ENCODE measurements at places on chromosomes 5 and 9.

- DNase-seq: no peak
Measured at GRCh38 chr5:169944922-169945680, 35.2 kb downstream of the INSYN2B start.

- no peak for DNase-seq
Measured at GRCh38 chr5:69489246-69489645, 3.3 kb upstream of the OCLN start.

GRCh38 chr5:79924936-79925893, 65.8 kb downstream of the MTX3 start:
- no peak for DNase-seq

- DNase-seq: peak; percentile 91
Measured at GRCh38 chr5:134503088-134503936, 22.2 kb upstream of the JADE2 start.

DNA sequence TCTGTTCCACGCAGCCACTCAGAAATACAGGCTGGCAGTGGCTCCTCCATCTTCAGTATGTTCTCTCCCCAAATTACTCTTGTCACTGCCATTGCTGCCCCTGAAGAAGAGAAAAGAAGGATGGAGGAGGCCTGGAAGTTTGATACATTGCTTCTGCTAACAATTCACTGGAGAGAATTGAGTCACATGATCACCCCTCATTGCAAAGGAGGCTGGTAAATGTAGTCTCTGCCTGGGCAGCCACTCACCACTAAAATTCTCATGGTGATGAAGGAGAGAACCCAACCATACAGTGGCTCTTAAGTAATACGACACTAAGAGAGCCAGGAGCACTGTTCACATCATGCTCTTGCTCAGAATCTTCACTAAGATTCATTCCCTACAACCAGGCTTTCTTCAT, 112.0 kb downstream of the DOCK8 start:
- no peak for DNase-seq

DNA sequence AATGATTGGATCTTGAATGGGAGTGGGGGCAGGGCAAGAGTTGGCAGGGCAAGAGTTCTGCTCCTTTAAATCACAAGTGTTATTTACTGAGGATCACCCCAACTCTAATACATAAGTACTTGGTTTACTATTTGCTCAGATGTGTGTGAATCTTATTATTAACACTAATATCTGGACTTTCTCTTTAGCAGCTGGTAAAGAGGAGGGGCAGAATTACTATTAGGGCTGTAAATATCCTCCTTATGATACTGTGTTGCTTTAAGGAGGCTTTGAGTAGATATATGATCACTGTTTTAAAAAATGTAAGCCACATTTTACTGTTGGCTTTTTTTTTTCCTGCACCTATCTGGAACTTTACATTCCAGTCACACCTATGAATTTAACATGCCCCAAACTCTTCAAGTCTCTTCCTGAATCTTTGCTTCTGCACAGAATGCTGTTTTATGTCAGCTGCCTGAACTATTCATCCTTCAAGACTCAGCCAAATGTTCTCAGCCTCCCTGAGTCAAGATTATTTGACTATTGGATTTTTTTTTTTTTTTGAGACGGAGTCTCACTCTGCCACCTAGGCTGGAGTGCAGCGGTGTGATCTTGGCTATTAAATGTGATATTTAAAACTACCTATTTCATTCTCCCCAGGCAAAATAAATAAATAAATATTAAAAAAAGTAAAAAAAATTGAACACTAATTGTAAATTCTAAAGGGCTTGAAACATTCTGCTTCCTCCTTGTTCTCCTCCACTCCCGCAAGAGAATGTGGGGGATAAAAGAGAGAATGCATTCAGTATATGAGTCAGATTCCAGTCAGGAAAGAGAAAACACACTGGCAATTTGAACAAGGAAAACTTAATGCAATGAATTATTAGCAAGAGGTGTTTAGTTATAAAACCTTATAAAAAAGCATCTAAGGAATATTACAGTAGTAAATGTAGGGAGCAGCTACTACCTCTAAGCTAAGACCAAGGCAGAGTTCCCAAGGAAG, 99.3 kb downstream of the FOCAD start:
- DNase-seq: no peak

DNA sequence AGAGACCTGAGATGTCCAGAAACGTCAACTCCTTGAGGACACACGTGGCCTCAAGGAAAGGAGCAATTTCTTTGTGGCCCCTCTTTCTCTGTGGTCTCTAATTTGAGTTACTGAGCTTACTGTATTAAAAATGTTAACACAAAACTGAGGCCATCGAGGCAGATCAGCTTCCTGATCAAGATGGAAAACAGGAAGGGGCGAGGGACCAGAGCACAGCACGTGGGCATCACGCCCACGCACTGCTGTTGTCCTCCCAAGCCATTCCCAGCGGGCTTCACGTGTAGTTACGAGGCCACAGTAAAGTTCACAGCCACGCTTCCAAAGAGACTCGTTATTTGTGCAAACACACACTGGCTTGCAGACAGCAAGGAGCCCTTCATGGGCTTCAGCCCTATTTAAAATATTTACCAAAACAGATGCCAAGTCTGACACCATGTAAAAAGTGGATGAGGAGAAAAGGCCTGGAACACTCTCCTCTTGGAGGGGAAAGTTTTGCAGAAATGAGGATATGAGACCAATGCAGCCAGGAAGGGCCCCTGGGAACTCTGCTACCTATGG, 149.5 kb downstream of the ROR2 start:
- DNase-seq: no peak

DNA sequence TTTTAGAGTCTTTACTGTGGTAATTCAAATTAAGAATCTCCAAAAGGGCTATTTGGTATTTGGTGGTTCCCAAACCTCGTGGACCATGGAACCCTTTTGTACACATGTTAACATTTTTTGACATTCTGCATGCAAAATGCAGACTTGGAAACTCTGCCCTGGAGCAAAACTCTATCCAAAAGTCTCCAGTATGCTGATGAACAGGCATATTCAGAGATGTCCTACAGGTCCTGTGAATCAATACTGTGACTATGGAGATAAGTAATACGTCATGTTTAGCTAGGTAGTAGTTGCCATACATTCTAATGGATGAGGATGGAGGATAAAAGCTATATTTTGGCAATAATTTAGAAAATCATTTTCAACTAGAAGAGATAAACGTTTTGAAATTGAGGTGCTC, 218.1 kb downstream of the SMARCA2 start:
- DNase-seq: no peak
